ENCODE measurements at places on chromosomes 7 and 10.

DNA sequence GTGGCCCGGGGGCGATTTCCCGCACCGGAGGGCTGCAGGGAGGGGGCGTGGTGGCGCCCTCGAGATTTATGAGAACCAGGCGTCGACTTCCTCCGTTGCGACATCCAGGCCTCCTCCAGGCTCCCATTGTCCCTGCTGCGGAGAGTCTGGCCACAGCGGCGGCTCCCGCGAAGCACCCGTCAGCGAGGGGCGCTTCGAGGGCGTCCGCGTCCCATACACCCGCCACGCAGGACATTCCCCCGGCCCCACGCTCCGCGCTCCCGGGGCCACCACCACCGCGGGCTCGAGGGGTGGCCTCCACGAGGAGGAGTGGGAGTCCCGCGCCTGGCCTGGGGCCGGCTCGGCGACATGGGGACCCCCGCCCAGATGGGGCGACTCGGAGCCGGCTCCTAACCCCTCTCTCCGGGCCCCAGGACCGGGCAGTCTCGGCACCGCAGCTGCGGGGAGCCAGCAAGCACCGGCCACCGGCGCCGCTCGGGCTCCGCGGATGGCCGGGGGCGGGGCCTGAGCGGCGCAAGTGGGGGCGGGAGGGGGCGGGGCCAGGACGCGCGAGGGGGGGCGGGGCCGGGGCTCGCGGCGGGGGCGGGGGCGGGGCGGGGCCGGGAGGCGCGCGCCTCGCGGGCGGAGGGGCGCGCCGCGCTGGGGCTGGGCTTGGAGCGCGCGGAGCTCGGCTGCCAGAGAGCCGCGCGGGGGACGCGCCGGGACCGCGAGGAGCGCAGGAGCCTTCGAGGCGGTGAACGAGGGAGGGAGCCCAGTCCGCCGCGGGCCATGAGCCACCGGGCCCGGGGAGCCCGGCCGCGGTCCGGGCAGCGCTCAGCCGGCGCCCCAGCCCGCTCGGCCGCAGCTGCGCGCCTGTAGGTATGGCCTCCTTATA is at the start of gene SH2B2:
SH2B2 (plus strand) TSS at position 632 of the 874 bp plus-strand sequence. CDS start 13,683 bp downstream, outside the sequence.
- ATAC-seq = peak; percentile 41

DNA sequence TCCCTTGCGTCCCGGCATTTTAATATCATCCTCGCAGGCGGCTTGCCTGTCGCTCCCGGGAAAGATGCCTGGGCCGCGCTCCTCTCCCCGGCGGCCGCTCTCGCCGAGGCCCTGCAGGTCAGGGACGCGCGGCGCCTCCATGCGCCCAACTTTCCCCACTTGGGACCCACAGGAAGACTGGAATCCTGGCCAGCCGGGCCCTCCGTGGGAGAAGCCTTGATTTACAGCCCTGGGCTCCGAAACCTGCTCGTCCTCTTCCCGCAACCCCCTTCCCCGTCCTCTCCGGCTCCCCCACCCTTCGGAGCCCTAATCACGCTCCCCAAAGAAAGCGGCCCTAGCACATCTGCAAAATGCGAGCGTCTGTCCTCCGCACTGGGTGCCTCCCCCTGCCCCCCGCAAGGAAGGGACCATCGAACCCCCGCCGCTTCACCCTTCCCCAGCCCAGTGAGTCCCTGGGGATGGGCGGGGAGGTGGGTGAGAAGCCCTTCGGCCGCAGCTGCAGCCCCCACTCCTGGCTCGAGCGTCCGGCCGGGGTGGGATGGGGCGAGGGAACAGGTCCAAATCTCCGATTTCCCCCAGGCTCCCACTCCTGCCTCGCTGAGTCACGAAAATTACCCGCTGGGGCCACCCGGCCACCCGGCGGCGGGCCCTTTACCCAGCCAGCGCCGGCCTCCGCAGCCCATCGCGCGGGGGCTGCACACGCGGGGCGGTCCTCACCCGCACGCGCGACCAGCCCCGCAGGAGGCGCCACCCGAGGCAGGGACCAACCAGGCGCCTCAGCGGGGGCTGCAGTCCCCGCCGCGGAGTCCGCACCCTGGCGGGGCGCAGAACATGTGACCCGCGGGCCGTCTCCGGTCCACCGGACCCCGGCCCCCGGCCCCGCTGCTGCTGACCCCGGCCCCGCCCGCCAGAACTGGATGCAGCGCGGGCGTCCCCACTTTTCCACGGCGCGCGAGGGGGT is 695 bp downstream of the HSPA12A start:
- no peak for ATAC-seq

- no peak for ATAC-seq
Observed at GRCh38 chr7:33446551-33446950, 317.2 kb downstream of the BBS9 start.

GRCh38 chr7:127245607-127246006 is 7.1 kb downstream of the GRM8 start:
- ATAC-seq = no peak

DNA sequence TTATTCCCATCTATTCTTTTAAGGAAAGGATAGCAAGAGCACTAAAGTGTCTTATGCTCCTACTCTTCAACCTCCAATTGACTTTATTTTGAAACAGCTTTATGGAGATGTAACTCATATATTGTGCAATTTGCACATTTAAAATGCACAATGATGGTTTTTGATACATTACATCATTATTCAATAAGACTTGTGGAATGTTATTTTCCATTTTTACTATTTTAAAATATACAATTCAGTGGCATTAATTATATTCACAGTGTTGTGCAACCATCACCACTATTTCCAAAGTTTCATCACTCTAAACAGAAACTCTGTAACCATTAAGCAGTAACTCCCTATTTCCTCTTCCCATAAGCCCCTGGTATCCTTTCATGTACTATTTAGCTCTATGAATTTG is 489.8 kb downstream of the NEBL start:
- no peak for ATAC-seq

- ATAC-seq = no peak
Observed at GRCh38 chr10:114273910-114274309, 34.9 kb downstream of the VWA2 start.

- no peak for ATAC-seq
Observed at GRCh38 chr10:73780966-73781365, 882 bp upstream of the CHCHD1 start.

GRCh38 chr7:16839646-16840045 is 34.8 kb upstream of the AGR2 start:
- ATAC-seq = no peak

- no peak for ATAC-seq
Observed at GRCh38 chr7:81574723-81575326, 195.0 kb downstream of the HGF start.

DNA sequence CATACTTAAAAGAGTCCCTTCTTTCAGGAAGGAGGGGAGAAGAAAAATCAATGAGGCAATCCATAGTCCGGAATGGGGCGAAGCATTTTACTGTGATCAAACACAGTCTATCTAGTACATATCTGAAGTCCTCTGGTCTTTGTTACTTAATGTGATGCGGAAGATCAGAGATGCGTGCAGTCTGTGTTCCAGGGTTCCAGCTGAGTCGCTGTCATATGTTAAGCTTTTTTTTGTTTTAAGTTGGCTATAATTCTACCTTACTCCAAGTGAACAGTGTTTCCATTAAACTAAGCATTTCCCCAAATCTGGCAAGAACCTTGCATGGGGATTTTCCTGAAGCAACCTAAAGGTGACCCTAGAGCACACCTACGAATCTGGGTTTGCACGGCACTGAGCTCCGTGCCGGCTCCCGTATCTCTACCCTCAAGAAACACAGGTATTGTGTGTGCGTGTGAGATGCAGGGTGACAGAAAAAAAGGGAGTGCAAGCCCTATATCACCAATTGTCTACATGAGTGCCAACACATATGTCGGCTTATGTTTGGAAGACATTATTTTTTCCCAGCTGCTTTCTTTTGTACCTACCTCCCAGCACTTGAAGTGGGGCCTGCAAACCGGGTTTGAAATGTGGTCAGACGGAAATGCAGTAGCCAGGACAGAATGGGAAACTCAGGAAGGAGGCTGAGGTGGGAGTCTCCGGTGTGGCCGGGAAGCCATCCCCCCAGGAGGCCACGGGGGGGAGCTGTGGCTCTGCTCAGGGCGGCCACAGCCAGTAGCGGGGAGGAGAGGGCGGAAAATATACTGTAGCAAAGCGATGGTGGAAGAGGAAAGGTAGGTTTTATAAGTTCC is 435.8 kb upstream of the MGMT start:
- ATAC-seq = peak; percentile 78

DNA sequence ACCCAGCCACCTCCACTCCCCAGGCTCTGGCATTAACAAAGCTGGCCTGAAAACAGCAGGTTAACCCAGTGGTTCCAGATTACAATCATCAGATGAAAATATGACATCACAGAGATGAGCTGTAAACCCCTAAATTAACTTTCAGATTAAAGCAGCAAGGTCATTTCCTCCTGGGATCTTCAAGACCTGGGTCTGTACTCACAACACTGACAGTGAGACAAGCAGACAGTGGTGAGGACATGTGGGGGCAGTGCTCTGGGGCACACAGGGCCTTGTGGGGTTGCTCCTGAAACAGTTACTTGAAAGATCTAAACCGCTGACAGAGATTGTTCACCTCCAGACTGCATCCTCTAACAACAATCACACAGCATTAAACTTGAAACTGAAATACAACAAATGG is 134.1 kb downstream of the ZNF438 start:
- no peak for ATAC-seq

DNA sequence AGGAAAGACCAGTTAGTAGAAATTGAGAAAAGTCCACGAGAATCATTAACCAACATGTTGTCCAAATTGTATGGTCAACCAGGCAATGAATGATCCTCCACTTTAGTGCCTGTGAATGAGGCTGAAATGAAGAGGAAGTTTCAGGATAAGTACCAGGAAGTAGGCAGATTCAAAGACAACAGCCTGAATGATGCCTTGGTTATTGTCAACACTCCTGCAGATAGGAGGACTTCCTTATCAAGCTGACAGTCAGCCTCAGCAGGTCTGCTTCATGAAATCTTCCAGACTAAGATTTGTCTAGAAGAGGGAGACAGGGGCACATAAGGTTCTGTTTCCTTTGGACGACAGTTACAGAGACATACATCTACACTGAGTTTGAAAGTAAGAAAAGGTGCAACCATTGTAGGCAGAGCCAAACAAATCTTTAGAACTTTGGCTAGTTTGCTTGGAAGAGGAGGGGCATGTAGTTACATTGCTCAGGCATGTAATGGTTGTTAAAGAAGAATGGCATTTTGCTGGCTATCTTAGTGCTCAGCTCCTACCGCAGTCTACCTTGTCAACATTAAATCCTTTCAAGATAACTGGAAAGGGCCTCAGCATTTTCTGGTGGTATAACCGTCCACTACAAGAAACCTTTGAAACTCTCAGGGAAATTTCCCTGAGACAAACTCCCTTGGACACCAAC is 81.4 kb downstream of the ABI1 start:
- ATAC-seq = no peak

- no peak for ATAC-seq
Observed at GRCh38 chr7:153382641-153383101, 623.1 kb downstream of the ACTR3B start.

DNA sequence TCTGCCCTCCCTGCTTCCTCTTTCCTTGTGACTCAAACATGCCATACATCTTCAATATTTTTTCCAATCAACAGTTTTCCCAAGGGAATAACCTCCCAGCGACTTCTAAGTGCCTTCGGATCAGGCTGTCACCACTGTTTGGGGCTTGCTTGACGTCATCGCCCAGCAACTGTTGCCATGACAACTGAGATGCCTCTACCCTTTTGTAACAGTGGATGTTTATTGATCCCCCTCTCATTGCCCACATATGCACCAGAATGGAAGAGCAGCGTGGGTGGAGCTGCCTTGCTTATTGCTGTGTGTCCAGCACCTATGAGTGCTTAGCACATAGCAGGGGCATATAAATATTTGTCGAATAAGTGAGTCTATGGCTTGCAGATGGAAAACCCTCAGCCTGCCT is 14.4 kb downstream of the FFAR4 start:
- no peak for ATAC-seq

DNA sequence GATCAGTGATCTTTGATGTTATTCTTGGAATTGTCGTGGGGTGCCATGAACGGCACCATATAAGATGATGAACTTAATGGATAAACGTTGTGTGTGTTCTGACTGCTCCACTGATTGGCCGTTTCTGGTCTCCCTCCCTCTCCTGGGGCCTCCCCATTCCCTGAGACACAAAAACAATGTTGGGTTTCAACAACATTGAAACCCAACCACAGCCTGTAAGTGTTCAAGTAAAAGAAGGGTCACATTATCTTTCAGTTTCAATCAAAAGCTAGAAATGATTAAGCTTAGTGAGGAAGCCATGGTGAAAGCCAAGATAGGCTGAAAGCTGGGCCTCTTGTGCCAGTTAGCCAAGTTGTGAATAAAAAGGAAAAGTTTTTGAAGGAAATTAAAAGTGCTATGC is 19.5 kb downstream of the EN2 start:
- no peak for ATAC-seq

GRCh38 chr10:6204063-6204340 is 1.3 kb downstream of the PFKFB3 start:
- ATAC-seq = peak; percentile 25

- peak; percentile 41 for ATAC-seq
Observed at GRCh38 chr10:80414142-80414895, 6.0 kb downstream of the PRXL2A start.

- ATAC-seq = no peak
Observed at GRCh38 chr7:93211228-93211818, 14.9 kb downstream of the HEPACAM2 start.

DNA sequence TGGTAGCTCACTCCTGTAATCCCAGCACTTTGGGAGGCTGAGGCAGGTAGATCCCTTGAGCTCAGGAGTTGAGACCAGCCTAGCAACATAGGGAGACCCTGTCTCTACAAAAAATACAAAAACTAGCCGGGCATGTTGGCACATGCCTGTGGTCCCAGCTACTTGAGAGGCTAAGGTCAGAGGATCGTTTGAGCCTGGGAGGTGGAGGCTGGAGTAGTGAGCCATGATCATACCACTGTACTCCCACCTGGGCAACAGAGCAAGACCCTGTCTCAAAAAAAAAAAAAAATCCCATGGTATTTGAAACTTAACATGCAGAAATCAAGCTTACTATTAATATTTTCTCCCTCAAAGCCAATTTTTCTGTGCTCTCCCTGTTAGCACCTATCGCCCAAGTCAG is 5.9 kb downstream of the SFXN2 start:
- ATAC-seq = no peak

DNA sequence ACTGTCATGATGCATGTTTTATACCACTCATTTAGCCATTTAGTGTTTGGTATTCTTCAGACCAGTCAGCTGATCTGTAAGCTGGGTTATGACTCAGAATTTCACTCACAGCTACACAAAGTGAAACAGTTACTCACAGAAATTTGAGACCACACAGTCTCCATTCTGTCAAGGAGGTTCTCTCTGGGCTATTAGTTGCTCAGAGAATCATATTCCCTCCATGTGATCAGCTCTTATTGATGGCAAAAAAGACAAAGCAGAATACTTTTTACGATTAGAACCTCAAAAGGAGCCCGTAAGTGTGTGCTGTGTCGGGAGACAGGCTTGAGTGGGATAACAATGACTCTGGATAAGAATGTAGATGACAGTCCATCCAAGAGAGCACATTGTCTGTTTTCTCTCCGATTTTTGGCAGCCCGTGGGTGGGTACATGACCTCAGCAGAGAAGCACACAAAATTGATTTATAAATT is 277.6 kb upstream of the SORCS1 start:
- no peak for ATAC-seq

- peak; percentile 6 for ATAC-seq
Observed at GRCh38 chr10:21172930-21173801, 276.1 kb upstream of the NEBL start.
